HS-5 (cell line): ENCODE measurements at places on chromosomes 3 and 15.

- no peak for DNase-seq
These were observed 805.5 kb downstream of the IGSF11 start for GRCh38 chr3:118229196-118229595.

DNA sequence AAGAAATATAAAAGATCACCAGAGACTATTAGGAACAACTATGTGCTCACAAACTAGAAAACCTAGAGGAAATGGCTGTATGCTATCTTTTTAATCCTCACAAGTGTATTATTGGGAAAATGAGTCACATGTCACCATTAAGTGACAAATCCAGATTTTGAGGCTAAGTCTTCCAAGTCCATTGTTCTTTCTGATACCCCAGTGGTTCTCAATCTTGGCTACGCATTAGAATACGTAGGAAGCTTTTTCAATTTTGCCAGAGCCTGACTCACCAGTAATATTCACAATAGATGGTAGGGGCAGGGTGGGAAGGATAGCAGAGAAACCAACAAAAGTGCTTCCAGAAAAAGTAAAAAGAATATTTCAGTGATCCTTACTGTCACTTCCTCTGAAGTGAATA lies 117.0 kb downstream of the FILIP1L start:
- no peak for DNase-seq

DNA sequence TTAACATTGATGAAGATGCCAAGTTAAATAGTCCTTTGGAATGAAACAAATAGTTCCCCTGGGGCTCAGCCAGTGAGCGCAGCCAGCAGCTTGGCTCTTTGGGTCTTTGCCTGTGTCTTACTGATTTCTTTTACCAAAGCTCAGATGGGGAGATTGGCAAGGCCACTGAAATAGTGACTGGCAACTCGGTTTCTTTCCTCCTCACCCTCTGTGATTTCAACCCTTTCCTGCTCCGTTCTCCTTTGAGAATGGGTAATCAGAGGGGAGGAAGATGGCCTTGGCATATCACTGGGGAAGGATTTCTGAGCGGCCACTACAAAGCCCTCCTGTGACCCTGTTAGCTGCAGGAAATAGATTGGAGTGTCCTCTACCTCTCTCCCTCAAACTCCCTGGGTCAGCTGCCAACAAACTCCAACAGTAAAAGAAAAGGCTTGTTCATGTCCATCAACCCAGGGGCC lies 337.1 kb upstream of the LRRFIP2 start:
- no peak for DNase-seq

GRCh38 chr3:138202945-138203701 lies 16.0 kb downstream of the ARMC8 start:
- DNase-seq = no peak

DNA sequence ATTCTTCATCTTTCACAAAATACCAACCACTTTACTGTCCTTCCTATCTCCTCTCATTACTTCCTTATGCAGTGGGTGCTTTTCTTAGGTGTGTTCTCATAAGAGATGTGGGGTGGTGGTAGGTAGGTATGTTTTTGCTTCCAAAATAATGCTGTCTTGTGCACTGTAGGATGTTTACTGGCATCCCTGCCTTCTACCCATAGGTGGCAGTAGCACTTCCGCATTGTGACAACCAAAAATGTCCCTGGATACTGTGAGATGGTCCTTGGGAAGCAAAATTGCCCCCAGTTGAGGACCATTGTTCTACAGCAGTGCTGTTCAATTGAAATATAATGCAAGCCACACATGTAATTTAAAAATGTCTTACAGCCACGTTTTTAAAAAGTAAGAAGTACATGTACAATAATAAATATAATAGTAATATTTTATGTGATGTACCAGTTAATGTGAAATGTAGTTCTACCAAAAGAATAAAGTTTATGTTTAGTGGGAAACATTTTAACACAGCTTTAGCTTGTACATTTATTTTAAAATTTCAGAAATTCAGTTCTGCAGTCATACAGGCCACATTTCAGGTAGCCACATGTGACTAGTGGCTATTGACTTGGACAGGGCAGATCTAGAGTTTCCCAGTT lies 75.2 kb downstream of the NEO1 start:
- DNase-seq = peak; percentile 8

DNA sequence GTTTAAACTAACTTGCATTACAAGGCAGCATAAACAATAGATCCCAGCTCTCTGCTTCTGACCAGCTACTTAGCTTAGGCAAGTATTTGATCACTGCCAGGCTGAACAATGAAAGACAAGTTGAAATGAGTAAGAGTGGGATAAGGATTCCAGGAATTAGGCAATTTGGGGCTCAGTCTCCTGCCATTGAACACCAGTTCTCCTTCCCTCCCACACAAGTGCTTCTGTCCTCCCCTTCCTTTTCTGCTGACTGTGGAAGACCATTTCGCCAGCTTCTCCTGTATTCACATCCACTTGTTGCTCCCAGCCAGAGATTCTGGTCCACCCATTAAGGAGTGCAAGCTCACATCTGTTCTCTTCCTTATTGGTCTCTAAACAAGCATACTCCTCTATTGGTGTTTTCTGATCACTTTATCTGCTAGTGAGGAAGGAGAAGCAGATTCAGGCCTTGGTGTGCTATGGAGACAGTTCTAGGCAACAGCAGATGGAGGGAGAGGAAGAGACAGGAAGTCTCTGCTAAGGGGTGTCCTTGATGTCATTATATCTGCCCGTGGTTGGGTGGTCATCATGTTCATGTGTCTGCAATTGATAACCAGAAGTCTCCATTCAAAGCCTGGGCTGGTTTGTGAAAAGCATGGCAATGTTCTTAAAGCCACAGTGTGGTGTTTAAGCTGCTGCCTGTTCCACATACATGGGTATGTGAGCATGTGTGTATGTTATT lies 121.5 kb downstream of the PLCL2 start:
- DNase-seq = no peak

GRCh38 chr3:170732660-170733245 lies 137.2 kb downstream of the RPL22L1 start:
- no peak for DNase-seq

DNA sequence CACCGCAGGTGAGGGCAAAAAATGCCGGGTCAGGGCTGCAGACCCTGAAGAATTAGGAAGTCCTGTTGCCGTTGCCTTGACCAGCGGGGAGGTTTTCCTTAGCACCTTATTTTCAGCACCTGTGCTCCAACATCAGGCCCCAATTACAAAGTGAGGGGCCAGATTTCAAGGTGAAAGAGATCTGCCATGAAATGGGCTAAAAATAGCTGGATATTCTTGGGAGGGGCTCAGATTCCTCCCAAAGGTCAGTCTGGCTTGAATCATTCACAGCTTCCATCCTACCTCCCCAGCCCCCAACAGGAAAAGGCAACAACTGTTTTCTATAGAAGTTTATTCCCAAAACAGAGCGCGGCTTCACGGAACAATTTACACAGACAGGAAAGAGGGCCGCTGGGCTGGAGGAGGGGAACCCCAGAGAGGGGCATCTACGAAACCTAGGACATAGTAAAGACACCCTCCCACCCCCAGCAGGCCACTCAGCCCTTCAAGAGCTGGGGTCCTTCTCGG lies 941 bp upstream of the SLC26A6 start:
- DNase-seq = no peak

DNA sequence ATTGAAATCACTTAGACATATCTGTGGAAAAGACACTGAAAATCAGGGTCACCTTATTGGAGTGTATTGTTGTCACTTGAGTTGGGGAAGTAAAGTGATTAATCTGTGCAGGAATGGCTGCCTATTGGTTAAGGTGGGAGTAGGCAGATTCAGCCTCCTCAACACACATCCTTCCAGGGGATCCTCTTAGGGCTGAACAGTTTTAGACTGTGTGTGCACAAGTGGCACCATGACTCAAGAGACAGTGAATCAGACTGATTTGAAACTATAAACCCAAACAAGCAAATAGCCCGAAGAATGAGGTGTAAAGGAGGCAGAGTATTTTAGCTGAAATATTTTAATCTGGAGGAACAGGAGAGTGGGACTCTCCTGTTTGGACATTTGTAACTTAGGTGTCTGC lies 4.9 kb downstream of the ABHD17C start:
- no peak for DNase-seq

GRCh38 chr15:62498278-62498677 lies 333.2 kb upstream of the C2CD4B start:
- no peak for DNase-seq

DNA sequence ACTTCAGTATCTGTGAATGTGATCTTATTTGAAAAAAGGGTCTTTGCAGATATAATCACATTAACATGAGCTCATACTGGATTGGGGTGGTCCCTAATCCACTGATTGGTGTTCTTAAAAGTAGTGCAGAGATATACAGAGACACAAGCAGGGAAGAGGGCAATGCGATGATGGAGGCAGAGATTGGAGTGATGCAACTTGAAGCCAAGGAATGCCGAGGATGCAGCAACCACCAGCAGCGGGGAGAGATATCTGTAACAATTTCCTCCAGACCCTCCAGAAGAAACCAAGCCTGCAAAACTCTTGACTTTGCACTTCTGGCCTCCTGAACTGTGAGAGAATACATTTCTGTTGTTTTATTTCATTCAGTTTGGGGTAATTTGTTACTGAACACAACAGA lies 171.0 kb upstream of the MBNL1 start:
- DNase-seq = no peak

GRCh38 chr3:127734754-127735473 lies 62.2 kb downstream of the ABTB1 start:
- peak; percentile 96 for DNase-seq

- DNase-seq = no peak
These were observed 324.1 kb upstream of the ICE2 start for GRCh38 chr15:60803059-60803458.

DNA sequence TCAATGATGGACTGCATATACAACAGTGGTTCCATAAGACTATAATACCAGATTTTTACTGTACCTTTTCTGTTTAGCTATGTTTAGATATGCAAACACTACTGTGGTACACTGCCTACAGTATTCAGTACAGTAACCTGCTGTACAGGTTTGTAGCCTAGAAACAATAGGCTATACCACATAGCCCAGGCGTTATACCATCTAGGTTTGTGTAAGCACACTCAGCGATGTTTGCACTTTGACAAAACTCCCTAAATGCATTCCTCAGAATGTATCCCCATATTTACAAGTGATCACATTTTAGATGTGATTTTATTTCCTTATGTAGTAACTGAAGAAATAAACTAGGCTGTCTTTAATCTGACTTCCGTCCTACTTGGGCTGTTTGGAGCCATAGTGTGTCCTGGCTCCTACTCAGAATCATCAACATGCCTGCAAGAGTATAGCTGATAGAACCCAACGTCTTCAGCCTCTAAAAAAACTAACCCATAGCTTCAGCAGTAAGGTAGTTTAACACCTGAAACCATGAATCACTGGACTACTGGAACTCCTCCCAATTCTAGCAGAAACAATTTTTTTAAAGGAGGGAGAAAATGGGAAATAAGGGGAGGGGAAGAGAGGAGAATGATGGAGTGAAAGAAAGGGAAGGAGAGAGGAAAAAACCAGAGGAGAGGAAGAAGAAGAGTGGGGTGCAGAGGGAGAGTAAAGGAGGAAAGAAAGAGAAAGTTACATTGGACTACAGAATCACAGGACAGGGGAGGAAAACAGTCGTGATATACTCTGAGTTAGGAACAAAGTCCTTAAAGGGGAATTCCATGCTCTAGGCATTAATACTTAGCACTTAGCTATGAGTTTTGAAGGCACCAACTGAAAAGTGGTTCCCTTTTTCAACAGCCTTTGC lies 67.7 kb upstream of the PLXND1 start:
- no peak for DNase-seq

DNA sequence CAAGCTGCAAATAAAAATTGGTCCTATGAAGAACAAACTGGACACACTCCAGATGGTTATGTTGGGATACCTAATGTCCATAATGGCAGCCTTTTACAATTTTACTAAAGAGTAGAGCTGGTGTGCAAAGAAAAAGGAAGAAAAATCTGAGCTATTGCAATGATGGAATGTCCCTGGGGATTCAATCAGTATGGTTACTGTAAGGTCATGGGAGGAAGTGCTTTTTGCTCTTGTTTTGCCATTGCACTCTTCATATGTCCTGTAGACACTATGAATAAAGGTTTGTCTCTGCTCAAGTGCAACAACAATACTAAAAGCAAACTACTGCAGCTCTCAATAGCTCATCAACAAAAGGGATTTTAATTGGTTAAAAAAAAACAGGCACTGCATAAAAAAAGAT lies 5.4 kb downstream of the PFN2 start:
- no peak for DNase-seq

DNA sequence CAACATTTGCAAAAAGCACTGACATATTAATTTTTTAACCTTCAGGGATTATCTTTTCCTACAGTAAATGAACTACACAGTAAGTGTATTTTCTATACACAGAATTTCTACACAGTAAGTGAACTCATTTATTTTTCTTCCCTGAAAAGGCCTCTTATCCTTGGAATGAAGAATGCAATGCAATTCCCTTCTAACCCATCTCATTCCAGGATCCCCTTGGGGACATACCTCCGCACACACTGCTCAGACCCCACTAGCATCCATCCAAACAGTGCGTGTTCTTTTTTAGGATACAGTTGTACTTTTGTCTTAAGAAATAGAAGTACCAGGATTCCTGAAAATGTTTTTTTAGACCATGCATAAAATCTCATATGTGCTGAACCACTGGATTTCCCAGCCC lies 152.8 kb downstream of the UACA start:
- DNase-seq = no peak

GRCh38 chr15:48802257-48802656 lies 8.6 kb downstream of the CEP152 start:
- DNase-seq = no peak

- no peak for DNase-seq
These were observed 885.2 kb upstream of the CFAP20DC start for GRCh38 chr3:59935025-59935424.

DNA sequence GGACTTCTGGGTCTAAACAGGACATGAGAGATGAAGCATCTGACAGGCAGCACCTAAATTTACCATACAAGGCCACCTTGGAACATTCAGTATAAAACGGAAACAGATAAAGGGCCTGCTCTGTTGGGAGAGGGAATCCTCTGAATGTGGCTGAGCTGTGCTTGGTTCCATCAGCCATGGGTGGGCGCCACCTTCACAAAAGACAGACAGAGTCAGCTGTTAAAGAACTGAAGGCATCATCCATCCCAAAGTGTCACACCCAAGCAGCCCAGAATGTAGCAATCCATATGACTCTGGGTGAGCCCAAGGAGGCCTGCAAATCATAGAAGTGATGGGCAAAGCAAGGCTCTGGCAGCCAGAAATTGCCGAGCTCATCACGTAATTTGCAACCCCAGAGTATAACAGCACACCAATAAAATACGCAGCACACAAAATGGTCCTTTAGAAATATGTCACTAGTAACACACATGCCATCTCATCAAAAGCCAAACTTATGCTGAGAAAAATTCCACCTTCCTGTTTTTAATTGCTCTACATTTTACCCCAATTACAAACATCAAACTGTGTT lies 24.8 kb upstream of the RBP1 start:
- no peak for DNase-seq

GRCh38 chr3:186178412-186178811 lies 69.5 kb upstream of the ETV5 start:
- no peak for DNase-seq

- no peak for DNase-seq
These were observed 91.2 kb upstream of the PHLDB2 start for GRCh38 chr3:111767756-111768445.

- DNase-seq = no peak
These were observed 563 bp downstream of the ARL6IP5 start for GRCh38 chr3:69085168-69085832.

- DNase-seq = no peak
These were observed 202.1 kb downstream of the TP63 start for GRCh38 chr3:189833266-189833665.

- no peak for DNase-seq
These were observed 58.3 kb downstream of the HES1 start for GRCh38 chr3:194194051-194194756.

- DNase-seq = no peak
These were observed 253.8 kb upstream of the COL8A1 start for GRCh38 chr3:99384596-99384995.

- DNase-seq = no peak
These were observed 11.8 kb downstream of the GP5 start for GRCh38 chr3:194387276-194387675.
